ENCODE measurements at places on chromosomes 6 and 20.

DNA sequence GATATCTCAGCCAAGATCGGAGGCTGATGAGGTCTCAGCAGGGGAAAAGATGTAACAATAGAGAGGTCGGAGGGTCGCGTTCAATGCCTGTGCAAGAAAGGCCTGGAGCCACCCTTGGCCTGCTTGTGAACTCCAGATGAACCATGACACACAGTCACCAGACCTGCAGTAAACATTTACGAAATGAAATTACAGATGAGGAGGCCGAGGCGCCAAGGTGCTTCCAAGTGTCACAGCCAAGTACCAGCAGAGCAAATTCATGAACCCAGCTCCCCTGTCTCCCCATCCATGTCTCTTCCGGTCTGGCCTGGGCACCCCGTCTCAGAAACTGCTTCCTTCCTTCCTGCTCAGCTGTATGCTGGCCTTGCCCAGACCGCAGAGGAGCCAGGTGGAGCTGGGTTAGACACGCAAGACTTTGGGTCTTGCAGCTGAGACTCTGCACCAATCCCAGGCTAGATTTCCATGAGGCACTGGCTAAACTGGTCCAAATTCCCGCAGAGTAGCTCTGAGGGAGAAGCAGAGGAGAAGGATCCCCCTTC is 48.1 kb downstream of the CHMP4B start:
- no peak for DNase-seq

- DNase-seq: no peak
Measured at GRCh38 chr6:117311726-117312125, 46.4 kb downstream of the VGLL2 start.

- no peak for DNase-seq
Measured at GRCh38 chr6:167526465-167527368, 201.8 kb downstream of the TTLL2 start.

DNA sequence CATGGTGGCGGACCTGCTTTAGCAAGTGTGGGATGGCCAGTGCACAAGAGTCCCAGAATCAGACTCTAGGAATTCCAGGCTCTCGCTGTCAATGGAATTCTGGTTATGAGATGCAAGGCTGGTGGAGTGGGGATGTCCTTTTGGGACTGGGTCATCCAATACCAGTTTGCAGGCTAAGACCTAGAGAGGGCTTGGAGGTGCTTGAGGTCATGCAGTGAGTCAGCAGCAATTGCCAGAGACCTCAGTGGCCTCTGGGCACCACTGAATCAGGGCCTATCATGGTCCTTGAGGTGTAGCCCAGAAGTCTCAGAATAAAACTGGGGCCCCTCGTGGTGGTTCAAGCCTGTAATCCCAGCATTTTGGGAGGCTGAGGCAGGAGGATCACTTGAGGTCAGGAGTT is 1.4 kb upstream of the SCRT2 start:
- DNase-seq: no peak

DNA sequence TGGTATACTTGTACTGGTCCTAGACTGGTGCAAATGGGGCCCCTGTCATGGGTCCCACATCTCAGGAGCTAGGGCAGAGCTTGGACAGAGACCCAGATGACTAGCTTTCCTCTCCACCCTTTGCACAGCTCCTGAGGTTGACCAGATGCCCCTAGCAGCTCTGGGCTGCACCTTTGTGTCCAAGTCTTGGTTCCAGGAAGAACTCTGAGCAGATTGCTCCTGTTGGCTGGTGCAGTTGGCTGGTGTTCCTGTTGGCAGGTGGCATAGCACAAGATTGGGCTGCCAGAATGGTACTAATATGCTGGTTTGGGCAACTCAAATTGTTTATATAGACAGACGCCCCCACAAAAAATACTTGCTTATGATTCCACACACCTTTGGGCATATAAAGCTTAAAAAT is 89.4 kb upstream of the EZR start:
- DNase-seq: no peak

- no peak for DNase-seq
Measured at GRCh38 chr6:158907931-158908330, 88.8 kb upstream of the EZR start.

DNA sequence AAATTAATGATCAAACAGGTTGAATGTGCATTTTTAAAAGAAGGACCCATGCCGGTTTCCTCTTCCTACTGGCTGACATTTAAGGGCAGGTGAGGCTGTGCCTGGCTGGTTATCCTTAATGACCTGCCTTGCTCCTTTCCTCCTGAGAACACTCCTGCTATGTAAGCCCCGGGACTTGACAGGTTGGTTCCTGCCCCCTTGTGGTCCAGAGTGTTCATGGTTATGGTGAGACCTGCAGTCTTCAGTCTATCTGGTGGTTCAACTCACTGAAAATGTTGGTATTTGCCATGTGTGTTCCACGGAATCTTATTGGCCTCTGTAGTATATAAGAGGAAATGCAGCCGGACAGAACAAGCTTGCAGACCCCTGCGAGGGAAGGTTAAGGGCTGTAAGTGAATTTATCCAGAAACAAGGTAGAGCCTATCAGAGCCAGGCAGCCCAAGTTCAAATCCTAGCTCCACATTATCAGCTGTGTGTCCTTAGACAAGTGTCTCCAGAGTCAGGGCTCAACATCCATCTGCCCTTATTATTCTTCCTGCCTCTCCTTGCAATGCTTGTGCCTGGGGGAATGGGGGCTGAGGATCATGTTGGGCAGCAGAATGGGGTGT is 5.2 kb upstream of the BPIFA3 start:
- DNase-seq: no peak

- DNase-seq: no peak
Measured at GRCh38 chr6:163332575-163332974, 81.9 kb upstream of the QKI start.

DNA sequence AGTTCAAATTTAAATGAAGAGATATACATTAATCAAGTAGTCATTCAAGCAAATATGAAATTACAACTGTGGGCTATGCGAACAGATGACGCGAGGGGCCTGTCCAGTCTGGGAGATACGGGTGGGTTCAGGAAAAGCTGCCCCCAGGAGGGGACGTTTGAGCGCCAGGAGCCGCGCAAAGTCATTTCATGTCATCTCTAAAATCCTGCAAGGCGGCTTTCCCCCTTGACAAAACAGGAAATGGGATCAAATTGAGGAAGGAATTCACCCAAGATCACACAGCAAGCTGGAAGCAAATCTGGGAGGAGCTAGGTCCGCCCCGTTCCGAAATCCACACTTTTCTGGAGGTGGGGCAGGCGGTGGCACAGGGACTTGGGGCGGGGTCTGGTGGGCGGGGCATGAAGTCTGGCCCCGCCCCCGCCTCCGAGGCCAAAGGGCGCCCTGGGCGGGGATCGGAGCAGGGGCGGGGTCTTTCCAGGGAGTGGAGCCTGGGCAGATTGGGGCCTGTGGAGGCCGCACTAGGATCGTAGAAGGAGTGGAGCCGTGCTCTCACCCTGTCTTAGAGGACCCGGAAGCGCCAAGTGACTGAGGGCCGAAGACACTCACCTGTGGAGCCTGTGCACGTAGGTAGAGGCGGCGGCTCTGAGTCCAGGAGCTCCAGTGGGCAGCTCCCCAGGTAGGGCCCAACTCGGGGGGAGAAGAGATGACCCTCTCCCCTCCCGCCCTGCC is at the start of gene LPIN3:
Gene LPIN3, plus strand, starts transcription at position 495 of the 729 bp plus-strand sequence. CDS start 4,983 bp downstream, outside the sequence.
- peak; percentile 86 for DNase-seq

- DNase-seq: no peak
Measured at GRCh38 chr20:5171790-5172164, 45.0 kb downstream of the CDS2 start.

DNA sequence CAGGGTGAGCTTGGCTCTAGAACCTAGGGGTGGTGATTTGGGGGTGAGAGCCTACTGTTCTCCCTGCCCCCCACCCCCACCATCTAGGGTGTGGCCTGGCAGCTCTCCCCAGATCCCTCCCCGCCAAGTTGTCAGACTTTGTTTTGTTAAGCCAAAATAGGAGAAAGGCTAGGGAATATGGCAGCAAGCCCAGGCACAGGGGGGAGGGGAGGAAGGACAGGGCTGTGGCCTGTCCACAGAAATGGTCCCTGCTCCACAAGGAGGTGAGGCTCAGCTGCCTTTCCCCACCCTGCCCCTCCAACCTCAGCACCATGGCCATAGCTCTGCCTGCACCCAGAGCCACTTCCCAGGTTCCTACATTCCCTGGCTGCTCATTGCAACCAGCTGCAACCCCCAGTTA is 17.2 kb downstream of the SCUBE3 start:
- DNase-seq: no peak

- no peak for DNase-seq
Measured at GRCh38 chr6:13814938-13815575, 700 bp upstream of the MCUR1 start.

- no peak for DNase-seq
Measured at GRCh38 chr20:49904440-49905214, 10.7 kb downstream of the SPATA2 start.

- DNase-seq: no peak
Measured at GRCh38 chr6:70680396-70680795, 12.7 kb downstream of the SMAP1 start.

- DNase-seq: no peak
Measured at GRCh38 chr20:33947709-33948295, 45.9 kb upstream of the RALY start.

DNA sequence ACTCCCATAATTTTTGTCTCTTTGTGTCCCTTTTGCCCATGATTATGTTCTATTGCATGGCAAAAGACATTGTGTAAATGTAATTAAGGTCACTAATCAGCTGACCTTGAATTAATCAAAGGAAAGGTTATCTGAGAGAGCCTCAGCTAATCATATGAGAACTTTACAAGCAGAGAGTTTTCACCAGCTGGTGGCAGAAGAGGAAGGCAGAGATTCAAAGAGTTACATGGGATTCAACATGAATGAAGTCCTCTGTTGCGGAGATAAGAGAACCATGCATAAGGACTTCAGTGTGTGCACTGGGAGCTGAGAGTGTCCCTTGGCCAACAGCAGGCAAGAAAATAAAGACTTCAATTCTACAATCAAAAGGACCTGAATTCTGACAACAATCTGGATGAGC is 494.1 kb upstream of the ARID1B start:
- no peak for DNase-seq

- DNase-seq: no peak
Measured at GRCh38 chr6:93962566-93962965, 543.2 kb upstream of the EPHA7 start.

DNA sequence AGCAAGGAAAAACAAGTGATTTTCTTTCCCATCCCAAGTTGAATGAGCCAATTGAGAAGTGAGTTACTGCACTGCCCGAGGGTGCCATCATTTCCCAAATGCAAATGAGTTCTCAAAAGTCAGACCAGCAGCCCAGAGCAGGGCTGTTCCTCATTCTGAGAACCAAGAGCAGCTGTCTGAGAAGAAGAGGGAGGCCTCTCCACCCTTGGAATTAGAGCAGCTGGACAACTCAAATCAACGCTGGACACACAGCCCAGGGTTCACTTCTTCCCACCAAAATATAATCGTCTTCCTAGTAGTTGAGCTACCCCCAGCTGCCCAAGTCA is 4.6 kb upstream of the PREX1 start:
- DNase-seq: no peak

- no peak for DNase-seq
Measured at GRCh38 chr6:150604467-150604866, 4.8 kb downstream of the PLEKHG1 start.

DNA sequence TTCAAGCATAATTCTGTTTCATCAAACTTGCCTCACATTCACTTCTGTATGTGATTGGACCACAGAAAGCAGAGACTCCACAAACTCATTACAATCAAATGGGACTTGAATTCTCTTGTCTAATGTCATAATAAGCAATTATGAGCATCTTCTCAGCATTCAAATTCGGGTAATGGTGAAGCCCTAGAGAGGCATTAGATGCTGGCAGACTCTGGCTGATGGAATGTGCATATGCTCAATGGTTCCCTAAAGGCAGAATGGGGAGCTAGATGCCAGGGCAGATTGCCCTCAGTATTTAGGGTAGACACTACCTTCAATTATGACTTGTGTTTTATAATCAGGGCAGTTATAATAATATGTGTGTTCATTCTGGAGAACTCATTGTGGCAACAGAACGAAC is 127.9 kb downstream of the HDGFL1 start:
- DNase-seq: no peak

DNA sequence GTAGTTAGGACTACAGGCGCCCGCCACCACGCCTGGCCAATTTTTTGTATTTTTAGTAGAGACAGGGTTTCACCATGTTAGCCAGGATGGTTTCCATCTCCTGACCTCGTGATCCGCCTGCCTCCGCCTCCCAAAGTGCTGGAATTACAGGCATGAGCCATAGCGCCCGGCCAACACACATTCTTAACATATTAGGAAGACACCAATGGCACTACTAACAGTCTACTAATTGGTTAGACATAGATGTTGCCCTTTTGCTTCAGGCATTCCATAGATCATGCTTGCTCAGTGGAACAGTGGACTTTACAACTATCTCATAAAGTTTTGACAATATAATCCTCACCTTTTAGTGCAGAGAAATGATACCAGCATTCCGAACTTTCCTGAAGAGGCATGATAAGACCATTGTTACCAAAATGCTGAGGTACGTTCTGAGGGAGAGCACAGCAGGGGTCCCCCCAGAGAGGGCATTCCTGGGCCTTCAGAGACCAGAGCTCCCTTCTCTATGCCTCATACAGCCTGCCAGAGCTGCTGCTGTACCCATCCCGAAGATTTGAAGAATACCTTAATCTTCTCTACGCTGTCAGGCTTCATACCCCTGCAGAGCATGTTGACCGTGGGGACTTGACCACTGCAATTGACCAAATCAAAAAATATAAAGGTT is 89.4 kb downstream of the ECT2L start:
- DNase-seq: no peak

DNA sequence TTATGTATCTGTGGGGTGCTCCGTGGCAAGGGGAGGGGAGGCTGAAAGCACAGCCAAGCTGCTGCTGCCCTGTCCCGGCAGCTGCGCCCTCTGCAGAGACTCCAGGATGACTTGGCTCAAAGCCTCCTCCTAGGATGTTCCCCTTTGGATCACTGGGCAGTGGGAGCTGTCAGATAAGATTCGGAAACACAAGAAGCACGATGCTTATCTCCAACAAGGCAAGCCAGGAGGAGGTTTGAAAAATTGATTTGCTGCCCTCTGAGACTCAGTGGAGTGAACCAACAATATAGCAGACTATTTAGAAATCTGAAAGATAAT is 776.4 kb downstream of the C6orf118 start:
- DNase-seq: no peak

DNA sequence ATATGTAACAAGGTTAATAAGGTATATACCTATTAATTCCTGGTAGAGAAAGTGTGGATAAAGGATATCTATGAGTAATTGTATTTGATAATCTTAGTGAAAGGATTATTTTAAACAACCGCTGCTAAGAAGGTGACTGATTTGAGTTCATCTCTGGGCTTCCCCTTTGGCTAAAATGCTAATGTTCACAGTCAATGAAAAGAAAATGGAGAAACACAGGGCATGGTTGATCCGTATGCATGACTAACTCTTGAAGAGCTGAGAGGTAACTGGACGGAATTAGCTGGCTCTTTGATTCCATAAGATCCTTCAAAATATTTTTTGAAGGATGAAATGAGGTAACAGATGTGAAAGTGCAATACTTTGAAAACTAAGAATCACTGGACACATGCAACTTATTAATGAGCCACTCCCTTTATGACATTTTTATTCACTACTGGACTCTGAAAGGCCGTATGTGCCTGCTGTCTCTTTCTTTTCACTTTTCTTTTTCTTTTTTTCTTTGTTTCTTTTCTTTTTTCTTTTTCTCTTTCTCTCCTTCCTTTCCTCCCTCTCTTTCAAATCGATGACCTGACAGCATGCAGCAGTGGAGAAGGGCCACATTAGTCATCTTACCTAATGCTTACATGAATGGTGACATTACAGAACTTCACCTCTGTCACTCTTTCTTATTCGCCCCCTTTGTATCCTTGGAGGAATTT is 464.6 kb downstream of the CDKAL1 start:
- no peak for DNase-seq

GRCh38 chr6:164208371-164208770 is 793.9 kb downstream of the QKI start:
- no peak for DNase-seq

- peak; percentile 83 for DNase-seq
Measured at GRCh38 chr6:125918681-125919566, 37.6 kb upstream of the HINT3 start.
